Prostate gland (tissue), 2 donors: ENCODE measurements at places on chromosomes 12 and 14.

DNA sequence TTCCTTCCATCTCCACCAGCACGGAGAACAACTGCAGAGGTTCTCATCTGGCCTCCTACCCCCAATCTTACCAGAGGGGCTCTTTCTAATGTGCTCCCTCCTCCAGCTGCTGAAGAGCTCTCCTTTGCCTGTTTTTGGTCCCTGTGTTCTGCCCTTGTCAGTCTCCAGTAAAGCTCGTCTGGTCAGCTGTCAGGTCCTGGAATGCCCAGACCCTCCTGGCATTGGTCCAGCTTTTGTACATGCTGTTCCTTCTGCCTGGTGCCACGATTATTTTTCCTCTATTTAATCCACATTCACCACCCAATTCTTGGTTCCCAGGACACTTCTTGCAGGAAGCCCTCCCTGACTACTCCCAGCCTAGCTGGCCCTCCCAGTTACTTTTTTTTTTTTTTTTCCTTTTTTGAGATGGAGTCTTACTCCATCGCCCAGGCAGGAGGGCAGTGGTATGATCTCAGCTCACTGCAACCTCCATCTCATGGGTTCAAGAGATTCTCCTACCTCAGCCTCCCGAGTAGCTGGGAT is 6.5 kb downstream of the SLC8B1 start:
- no peak for DNase-seq

DNA sequence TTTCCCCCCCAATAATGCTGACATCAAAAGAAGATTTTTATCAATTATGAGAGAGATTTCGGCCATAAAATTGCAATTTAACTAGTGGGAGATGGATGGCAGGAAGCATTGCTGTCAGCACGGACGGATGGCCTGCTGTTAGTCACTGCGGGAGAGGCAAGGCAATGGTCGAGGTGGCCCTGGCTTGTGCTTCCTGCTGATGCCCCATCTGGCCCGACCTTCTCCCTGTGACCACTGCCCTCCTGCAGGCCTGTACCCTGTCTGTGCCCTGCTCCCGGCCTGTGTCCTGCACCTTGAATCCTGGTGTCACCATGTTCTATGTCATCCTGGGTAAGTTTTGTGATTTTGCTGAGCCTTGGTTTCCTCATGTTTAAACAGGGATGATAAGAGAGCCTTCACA is 67.6 kb downstream of the ADCK1 start:
- DNase-seq = no peak

- no peak for DNase-seq
These were observed 614 bp downstream of the FKBP3 start for GRCh38 chr14:45133683-45134050.

- DNase-seq = no peak
These were observed 75.6 kb downstream of the GALNT4 start for GRCh38 chr12:89448951-89449371.

DNA sequence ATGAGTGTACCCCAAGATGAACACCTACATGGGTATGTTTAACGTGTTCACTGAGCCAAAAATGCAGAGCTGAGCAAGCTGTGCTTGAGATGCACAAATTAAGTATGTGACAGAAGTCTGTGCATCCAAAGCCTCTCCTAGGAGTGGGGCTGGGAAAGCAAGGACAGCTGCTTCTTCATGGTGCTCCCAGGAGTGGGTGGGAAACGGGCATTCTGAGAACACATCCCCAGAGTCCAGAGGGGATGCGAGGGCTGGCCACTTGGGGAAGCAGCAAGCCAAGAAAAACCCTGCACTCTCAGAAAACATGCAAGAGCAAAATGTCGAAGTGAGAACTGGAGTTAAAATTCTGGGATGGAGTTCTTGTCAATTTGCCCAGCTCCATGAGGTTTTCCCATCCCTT is 414.3 kb downstream of the BCAT1 start:
- no peak for DNase-seq

- no peak for DNase-seq
These were observed 380.0 kb downstream of the DIO2 start for GRCh38 chr14:79831195-79831892.

- DNase-seq = no peak
These were observed 149.0 kb upstream of the AMIGO2 start for GRCh38 chr12:47228802-47229201.

GRCh38 chr12:130017591-130018449 is 114.0 kb upstream of the TMEM132D start:
- no peak for DNase-seq

- no peak for DNase-seq
These were observed 3.2 kb upstream of the DUSP6 start for GRCh38 chr12:89355243-89356068.

DNA sequence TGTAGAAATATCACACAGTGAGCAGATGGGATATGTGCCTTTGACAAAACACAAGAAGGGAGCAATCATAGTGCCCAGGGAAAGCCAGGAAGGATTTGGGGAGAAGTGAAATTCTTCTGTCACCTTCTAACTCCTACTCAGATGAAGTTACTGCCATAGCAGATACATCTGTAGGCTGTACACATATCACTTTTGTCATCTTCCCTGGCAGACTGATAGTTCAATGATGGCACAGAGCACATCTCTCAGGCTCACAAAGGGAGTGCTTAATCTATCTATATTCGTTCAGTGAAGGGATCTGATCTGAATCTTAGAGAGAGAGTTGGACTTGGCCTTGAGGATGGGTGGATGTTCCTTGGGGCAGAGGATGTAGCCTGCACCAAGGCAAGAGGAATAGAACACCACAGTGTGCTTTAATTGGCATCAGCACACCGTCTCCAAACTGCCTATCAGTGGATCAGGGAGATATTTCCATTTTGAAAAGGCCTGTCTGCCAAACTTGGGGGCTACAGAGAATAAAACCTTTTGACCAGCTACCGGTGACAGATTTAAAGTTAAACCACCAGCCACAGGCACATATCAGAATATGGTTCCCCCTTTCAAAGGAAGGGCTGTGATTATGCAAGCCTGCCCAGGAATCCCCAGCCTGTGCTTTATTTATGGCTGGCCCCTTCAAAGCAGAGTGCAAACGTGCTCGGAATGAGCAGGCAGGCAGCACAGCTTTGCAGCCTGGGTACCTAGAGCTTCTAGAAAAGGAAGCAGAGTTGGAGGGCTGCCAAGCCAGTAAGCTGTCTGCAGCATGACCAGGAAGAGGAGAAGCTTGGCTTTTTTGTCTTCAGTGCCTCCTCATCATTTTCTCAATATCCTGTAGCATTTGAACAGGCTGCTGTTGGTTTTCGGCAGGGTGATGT is 165.5 kb upstream of the DYRK2 start:
- DNase-seq = peak; percentile 47

- no peak for DNase-seq
These were observed 66.8 kb downstream of the VWF start for GRCh38 chr12:6057700-6058099.

GRCh38 chr14:75329369-75329768 is 50.7 kb downstream of the FOS start:
- DNase-seq = no peak

DNA sequence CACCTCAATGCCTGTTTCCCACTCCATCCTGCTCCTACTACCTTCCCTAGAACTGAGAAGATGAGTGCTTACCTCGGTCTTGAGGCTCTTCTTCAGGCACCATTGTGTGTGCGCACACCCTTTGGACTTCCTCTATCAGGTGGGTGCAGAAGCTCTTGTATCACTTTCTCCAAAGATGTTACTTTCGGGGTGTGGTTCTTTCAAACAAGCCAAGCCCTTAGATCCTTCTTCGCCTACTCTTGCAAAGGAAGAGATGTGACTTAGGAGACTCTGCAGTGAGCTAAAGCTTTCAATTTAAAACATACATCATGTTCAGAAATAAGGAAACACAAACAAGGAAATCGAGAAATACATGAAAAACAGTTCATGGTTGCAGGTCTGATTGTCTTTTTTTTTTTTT is at the start of gene CLEC4C:
Gene CLEC4C, minus strand, starts transcription at position 130 of the 400 bp plus-strand sequence. Its CDS starts 27 bp downstream, at position 103.
- no peak for DNase-seq

DNA sequence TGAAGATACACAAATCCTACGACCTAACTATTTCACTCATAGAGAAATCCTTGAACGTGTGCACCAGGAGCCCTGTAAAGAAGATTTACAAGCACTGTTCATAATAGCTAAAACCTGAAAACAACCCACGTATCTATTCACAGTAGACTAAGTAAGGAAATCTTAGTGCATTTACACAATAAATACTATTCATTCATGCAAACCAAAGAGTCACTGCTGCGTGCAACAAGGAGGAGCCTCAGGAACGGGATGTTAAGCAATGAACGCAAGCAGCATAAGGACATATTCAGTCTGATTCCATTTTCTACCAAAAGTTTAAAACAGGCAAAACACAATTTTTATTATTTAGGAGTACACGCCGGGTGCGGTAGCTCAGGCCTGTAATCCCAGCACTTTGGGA is 176.6 kb downstream of the TTC7B start:
- DNase-seq = no peak

- DNase-seq = no peak
These were observed 26.3 kb downstream of the BICDL1 start for GRCh38 chr12:120015313-120015712.

GRCh38 chr12:75087654-75088053 is 122.0 kb downstream of the KCNC2 start:
- DNase-seq = no peak

- no peak for DNase-seq
These were observed 5.2 kb downstream of the ENO2 start for GRCh38 chr12:6919588-6919987.

GRCh38 chr14:33680873-33681272 is 270.0 kb downstream of the EGLN3 start:
- DNase-seq = no peak

DNA sequence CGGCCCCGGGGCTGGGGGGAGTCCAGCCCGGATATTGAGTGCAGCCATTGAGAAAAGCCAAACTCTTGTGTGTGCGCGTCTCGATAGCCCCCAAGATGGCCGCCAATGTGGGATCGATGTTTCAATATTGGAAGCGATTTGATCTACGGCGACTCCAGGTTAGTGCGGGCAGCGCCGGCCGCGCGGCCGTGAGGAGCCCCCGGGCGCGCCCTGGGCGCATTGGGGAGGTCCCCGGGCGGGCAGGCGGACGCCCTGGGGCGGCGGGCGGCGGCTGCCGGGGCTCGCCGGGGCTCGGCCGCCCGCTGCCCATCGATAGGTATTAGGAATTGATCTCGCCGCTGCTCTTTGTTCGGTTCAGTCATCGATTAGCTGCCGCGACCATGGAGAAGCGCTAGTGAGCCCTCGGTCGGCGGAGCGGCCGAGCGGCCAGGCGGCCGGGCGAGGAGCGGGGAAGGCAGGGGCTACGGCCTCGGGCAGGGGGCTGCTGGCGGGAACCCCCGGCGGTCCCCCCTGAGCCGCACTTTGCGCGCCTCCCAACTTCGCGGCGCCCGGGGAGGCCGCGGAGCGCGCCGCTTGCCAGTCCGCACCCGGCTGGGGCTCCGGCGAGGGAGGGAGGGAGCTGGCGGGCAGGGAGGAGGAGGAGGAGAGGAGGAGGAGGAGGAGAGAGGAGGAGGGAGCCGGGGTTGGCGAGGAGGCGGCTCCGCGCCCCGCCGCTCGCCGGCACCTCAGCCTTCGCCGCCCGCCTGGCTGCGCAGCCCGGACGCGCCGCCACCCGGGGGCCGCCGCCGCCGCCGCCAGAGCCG is 113.9 kb upstream of the MYL2 start:
- peak; percentile 63 for DNase-seq

GRCh38 chr14:26180221-26180620 is 417.6 kb downstream of the NOVA1 start:
- DNase-seq = no peak

DNA sequence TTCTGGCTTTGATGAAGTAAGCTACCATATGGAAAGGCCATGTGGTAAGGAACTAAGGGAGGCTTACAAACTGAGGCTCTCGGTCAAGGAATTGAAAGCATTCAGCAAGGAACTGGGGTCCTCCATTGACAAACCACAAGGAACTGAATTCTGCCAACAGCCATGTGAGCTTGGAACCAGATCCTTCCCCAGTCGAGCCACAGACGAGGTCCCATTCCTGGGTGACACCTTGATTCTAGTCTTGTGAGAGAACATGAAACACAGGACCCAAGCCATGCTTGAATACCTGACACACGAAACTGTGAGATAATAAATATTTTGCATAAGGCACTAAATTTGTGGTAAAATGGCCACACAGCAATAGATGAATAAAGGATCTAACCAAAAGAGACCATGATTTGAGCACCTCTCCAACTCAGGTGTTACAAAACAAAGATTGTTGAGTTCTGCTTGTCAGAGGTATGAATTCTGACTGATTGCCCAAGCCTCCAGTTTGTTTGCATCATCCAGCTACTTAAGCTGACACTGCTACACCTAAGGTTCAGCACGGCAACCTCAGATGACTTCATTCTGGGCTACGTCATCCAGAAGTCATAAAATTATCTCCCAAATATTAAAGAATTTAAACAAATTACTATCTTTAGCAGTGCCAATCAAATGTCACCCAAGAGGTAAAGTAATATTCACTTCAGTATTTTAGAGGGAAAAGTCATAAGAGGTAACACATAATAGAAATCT is 59.4 kb downstream of the GARIN6 start:
- no peak for DNase-seq

DNA sequence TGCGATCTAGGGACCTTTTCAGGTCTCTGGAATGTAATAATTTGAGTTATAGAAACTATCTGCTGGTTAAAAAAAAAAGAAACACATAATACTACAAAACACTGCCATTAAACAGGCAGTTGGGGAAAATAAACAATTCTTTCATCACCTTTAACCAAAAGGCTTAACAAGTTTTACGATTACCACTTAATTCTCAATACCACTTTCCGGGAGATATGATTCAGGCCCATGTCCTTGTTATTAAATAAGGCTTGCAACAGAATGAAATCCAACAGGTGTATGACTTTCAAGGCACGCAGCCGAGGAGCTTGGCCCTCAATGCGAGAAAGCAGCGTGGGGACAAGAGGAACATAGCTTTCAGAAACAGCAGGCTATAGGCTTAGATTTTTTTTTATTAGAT is 5.6 kb upstream of the GLRX5 start:
- DNase-seq = no peak

- DNase-seq = no peak
These were observed 271.9 kb upstream of the PDE3A start for GRCh38 chr12:20096430-20096829.

DNA sequence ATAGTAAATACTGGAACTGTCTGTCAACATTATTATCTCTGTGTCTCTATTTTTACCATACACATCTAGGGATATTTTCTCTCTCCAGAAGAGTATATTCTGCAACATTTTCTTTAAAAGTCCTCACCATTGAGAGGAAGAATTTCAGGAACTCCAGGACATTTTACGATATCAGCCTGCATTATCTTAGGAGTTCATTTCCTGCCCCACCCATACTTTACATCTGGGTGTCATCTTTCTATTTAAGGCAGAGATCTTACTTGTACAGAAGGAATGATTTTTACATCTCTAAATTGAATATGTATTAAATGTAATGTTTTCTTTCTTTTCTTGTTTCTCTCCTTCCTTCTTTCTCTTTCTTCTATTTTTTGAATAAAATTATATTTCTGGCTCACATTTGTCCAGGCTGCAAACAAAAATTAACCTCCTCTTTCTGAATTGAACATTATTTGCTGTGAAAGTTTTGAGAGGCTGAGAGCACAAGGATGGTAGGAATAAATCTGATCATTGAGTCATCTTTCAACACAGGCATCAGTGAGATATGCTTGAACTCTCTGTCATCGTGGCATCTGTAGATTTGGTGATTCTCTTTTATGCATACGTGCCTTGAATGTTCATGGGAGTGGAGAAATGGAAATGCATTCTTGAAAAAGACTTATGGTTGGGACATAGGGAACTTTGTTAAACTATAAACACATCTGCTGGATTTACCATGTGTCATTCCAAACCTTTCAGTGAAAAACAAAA is 753.6 kb downstream of the SLC16A7 start:
- no peak for DNase-seq

GRCh38 chr12:76637807-76638206 is 78.2 kb upstream of the OSBPL8 start:
- no peak for DNase-seq

- no peak for DNase-seq
These were observed 74.5 kb downstream of the ESRRB start for GRCh38 chr14:76450476-76450875.
